ENCODE measurements at places on chromosomes 7 and 10.

DNA sequence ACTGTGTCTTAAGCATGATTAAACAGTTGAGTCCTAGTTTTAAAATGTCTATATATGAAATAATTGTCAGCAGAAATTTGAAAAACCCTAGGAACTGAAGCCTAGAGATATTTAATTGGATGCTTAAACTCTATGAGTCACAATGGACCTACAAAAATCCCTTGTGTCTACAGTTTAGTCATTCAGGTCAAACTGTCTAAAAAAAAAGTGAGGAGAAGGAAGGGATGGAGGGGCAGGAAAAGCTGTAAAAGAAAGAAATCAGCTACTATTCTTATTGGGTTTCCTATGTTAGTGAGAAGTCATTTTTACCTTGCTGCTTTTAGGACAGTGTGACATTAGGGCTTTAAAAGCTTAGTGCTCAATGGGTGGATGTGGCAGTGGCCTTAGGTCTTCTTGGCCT lies 406.1 kb upstream of the FZD8 start:
- DNase-seq: no peak

GRCh38 chr7:46752881-46753366 lies 829.0 kb downstream of the TNS3 start:
- no peak for DNase-seq

- DNase-seq: no peak
Measured at GRCh38 chr10:43199088-43199683, 60.9 kb downstream of the CSGALNACT2 start.

DNA sequence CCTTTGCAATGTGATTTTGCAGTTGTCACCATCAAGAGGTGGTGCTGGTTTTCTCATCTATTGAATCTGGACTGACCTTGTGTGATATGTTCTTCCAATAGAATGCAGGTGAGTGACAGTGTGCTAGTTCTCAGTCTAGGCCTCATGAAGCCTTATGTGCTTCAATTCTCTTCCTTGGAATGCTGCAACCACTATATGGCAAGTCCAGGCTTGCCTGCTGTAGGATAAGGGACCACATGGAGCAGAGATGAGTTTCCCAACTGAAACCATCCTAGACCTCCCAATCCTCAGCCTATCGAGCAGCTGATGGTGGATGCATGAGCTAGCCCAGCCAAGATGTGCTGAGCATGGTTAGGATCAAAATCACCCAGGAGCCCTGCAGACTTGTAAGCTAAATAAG lies 32.6 kb upstream of the ARHGAP21 start:
- DNase-seq: no peak

DNA sequence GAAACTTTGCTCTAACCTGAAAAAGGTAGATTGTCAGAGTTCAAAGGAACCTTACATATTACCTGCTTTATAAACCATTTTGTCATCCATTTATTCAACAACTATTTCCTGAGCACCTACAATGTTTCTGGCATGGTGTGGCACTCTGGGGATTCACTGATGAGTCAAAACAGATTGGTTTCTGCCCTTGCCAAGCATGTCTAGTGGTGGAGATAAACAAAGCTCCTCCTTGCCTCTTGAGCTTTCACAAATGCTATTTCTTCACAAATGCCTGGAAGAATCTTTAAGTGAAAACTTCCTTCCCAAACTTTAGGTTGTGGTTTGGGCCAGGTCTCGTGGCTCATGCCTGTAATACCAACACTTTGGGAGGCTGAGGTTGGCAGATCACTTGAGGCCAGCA lies 85.1 kb upstream of the RELN start:
- no peak for DNase-seq

GRCh38 chr7:94266238-94266644 lies 128.5 kb upstream of the COL1A2 start:
- no peak for DNase-seq

- no peak for DNase-seq
Measured at GRCh38 chr10:20108021-20108420, 291.8 kb downstream of the PLXDC2 start.

- no peak for DNase-seq
Measured at GRCh38 chr7:99210265-99210970, 2.5 kb upstream of the KPNA7 start.

GRCh38 chr7:138008019-138008587 lies 6.2 kb upstream of the CREB3L2 start:
- no peak for DNase-seq

DNA sequence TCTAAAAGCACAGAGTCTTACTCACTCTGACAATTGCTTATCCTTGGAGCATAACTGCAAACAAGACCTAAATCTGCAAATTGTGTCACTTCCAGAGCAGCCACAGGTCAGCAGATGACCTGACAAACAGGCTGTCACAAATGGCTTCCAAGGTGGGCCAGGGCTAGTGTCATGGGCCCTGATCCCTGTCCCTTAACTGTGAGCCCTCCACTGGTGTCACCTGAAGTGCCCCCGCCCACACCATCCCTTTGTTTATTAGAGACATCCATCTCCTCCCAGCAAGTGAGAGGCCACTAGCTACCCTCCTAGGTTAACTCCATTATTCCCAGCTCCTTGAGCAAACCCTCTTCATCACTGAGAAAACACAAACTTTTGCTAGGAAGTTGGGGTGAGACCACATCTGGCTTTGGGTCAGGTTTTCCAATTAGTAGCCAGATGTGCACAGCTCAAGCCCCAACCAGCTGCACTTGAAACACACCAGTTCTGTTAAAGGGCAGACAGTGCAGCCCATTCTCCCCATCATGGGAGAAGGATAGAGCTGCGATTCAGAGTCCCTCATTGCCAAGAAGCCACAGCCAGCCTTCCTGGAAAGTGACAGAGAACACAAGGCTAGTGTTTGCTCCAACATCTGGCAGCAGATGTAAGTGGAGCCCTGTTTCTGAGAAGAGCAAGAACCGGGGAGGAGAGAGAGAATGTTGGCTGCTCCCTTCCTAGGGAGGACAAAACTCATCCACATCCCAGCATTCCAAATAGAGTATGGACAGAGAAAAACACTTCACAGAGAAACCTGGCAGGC lies 75.7 kb upstream of the NANOS1 start:
- no peak for DNase-seq

DNA sequence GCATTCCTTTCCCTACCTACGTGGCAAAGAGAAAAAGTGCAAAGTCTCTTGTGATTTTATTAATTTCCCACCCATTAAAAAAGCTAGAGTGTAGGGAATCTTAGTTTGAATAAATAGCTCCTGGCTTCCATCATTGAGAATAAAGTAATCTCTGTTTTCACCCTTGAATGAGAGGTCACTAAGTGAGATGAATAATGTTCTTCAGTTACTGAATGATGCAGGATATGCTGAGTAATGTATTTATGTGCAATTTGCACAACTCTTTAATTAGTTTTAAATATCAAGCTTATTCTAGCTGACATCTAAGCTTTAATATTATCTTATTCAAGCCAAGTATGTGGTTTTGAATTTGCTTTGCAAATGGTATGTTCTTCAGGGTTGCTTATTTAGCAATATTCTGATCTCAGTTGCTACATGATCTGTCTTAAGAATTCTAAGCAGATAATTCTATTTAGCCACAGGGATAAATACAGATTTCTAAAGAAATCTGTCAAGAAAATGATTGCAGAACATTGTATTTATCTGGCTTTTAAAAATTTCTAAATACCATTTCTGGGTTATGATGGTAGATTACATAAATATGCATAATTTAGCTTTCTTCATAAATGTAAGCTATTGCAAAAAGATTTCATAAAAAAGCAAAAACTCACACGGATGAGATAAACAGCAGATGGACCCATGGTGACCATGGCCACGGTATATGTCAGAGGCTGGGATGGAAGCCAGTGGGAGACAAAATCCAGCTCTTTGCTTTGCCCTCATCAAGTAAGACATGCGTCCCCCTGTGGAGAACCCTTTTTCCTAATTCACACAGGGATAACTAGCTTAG lies 141.0 kb downstream of the MACC1 start:
- DNase-seq: no peak

GRCh38 chr10:118307220-118307619 lies 34.9 kb downstream of the FAM204A start:
- DNase-seq: no peak
